ENCODE measurements at places on chromosomes 1 and 21. TPM values are rescaled to one million over a fixed set of nuclear protein-coding genes. Genes with fewer than 3 reads are reported as not detected.

- no peak for DNase-seq
Observed at GRCh38 chr1:180295999-180296398, 65.9 kb downstream of the LHX4 start.

GRCh38 chr21:36423771-36424433, 38.7 kb downstream of the CHAF1B start:
- DNase-seq, result no peak

GRCh38 chr21:42865776-42866160, 13.6 kb downstream of the WDR4 start:
- no peak for DNase-seq

DNA sequence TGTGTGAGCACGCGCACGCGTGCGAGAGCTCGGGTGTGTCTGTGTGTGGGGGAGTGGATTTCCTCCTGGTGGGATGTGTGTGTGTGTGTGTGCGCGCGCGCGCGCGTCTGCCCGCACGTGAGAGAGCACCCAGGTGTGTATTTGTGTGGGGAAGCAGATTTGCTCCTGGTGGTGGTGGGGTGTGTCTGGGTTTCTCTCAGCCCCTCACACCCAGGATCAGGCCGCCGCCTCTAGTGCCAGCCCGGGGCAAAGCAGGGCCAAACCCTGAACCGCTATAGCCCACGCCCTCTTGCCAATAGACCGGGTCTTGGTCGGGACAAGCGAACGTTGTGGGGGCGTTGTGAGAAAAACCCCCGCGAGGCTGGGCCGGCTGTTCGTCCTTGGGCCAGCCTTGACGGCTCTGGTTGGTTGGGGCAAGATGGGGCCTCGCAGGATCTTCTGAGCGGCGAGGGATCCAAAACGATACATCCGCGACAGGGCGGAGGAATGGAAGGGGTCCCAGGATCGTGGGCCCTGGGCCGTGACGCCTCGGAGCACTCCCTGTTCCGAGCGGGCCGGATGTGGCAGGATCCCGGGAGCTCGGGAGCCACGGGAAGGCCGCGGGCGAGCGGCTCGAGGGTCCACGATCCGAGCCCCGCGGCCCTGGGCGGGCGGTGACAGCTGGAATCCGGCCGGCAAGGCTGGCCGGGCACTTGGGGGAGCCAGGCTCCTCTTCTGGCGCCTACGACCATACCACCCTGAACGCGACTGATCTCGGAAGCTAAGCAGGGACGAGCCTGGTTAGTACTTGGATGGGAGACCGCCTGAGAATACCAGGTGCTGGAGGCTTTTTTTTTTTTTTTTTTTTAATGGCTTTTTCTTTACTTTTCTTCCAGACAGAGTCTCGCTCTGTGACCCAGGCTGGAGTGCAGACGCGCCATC, 68.2 kb downstream of the RNF187 start:
- peak; percentile 45 for DNase-seq

GRCh38 chr1:64000021-64000420, 203.4 kb upstream of the UBE2U start:
- no peak for DNase-seq

KAZN gene
- 0.55 TPM for total RNA-seq

DNA sequence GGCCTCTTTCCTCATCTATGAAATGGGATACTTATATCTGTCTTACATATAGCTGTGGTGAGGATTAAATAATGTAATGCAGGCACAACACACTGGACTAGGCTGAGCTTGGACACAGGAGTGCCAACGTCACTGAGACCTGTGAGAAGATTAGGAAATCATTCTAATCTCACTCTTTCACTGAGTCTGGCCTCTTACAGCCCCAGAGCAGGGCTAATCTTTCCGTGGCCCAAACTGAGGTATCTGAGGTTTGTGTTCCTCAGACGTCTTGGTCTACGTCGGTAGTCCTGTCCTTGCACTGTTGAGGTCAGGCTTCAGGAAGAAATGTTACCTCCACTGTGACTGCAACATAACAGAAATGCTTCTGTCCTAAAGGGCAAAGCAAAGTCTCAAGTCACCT, 22.6 kb upstream of the A3GALT2 start:
- no peak for DNase-seq

LRRC3 gene
- total RNA-seq, result 0.55 TPM

GRCh38 chr1:198649968-198650338, 11.1 kb downstream of the PTPRC start:
- DNase-seq, result no peak

BSND gene
- not detected for total RNA-seq

CFAP107 gene
- not detected for total RNA-seq

DNA sequence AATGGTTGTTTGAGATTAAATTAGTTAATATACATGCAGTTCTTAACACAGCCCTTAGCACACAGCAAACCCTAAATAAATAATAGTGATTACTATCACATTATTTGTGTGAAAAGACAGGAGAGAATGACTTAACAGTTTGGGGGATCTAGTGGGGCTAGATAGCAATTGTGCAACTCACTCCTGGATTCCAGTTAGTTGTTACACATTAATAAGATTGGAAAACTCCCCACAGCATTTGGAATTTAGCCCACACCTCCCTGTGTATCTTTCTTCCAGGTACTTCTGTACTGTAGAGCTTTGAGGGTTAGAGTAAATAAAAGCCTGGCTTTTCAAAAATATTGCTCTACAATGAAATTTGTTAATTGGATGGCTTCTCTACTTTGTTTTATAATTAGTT, 93.2 kb downstream of the KCTD3 start:
- DNase-seq, result no peak

FAM43B gene
- not detected for total RNA-seq

DNA sequence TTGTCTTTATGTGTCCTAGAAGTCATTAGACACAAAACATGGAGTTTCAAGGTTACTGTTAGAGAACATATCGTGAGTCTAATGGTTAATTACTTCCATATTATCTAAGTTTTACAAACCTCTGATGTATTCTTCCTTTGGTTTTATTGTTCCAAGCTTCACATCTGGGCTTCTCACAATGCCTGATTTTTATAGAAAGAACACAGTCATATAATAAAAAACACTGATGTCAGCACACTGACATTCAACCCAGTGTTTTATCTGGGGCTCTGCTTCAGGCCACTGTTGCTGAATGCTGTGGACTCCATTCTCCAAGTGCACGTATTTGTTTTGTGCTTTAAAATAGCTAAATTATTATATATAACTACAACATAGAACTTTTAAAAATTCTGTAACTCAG, 232.9 kb downstream of the SMYD3 start:
- DNase-seq, result no peak

GRCh38 chr1:64505944-64506655, 36.2 kb downstream of the CACHD1 start:
- DNase-seq, result peak; percentile 23

GRIK3 gene
- not detected for total RNA-seq

- no peak for DNase-seq
Observed at GRCh38 chr21:46603228-46603627, 1.7 kb downstream of the S100B start.

DNA sequence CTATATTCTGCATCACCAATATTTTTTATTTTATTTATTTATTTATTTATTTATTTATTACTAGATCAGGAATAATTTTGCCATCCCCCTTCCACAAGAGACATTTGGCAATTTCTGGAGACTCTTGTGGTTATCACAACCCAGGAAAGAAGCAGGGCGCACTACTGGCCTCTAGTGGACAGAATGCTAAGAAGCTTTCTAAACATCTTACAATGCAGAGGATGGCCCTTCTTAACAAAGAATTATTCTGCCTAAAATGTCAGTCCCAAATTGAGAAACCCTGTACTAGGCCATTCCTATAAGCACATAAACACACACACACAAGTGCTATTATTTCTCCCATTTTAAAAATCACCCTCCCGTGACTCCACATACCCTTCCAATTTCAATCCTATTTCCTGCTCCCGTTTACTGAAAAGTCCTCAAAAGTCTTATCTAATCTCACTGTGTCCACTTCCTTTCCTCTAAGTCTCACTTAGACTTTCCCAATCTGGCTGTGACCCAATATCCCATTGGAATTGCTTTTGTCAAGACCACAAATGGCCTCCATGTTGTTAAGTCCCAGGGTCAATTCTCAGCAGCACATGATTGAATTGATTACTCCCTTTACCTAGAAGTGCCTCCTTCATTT, 43.7 kb upstream of the RNF11 start:
- peak; percentile 26 for DNase-seq

- no peak for DNase-seq
Observed at GRCh38 chr21:15250384-15250783, 185.6 kb upstream of the NRIP1 start.

GRCh38 chr1:226432586-226433340, 24.9 kb upstream of the PARP1 start:
- DNase-seq, result no peak

IL10RB gene
- total RNA-seq, result 7.2 TPM

CR1L gene
- total RNA-seq, result not detected

RNF187 gene
- 40.7 TPM for total RNA-seq

- DNase-seq, result no peak
Observed at GRCh38 chr1:217564833-217565232, 66.1 kb downstream of the GPATCH2 start.

- DNase-seq, result no peak
Observed at GRCh38 chr1:211487082-211487481, 4.9 kb downstream of the RD3 start.

- DNase-seq, result peak; percentile 72
Observed at GRCh38 chr1:223712850-223713474, 623 bp downstream of the CAPN2 start.

- DNase-seq, result no peak
Observed at GRCh38 chr1:119209061-119209460, 68.6 kb upstream of the WARS2 start.

MSH4 gene
- 0.25 TPM for total RNA-seq

DNA sequence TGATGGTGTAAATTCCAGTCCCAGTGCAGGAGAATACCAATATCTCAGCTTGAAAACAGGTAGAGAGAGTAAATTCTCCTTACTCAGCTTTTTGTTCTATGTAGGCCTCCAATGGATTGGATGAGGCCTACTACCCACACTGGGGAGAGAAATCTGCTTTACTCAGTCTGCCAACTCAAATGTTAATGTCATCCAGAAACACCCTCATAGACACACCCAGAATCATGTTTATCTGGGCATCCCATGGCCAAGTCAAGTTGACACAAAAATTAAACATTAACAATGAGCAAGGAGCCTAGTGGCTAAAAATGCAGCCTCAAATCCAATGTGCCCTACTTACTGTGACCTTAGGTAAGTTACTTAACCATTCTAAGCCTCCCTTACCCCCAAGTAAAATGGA, 6.9 kb upstream of the HLX start:
- no peak for DNase-seq

GRCh38 chr1:172292840-172293239, 127.6 kb upstream of the C1orf105 start:
- DNase-seq, result no peak

GRCh38 chr1:27601771-27602461, 2.0 kb downstream of the AHDC1 start:
- no peak for DNase-seq

DNA sequence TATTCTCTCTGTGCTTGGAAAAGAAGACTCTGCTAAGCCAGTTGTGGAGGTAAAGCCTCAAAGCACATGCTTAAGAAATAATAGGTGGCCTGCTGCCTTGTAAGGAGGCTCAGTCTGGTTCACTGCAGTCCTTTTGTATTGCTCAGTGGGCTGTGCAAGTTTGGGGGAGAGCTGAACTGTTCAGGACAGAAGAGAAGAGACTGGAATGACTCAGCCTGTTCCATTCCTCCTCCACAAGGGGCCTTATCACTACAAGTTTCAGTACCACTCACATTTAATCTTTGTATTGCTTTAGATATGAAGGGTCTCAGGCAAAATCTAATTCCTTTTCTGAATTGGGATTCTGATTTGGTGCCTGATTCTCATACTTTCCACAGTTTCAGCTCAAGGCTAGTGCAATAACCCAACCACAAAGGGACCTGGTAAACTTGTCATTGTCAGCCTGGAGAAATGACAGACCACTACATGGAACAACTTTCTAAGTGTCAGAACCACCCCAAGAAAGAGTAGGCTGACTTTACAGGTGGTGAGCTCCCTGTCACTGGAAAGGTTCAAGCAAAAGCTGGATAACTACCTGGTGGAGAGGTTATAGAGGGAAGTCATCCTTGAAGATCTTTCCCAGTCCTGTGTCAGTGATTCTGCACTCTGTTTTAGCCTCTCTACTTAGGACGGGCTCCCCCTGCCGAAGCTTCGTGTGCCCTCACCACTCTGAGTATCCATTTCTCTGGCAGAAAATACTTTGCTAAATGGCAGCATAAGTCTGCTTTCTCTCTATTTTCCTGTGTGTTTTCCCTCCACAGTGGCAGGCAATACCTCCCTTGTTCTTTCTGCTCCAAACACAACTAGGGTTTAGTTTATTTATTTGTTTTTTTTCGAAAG, 162.9 kb upstream of the GJB5 start:
- DNase-seq, result no peak

DNA sequence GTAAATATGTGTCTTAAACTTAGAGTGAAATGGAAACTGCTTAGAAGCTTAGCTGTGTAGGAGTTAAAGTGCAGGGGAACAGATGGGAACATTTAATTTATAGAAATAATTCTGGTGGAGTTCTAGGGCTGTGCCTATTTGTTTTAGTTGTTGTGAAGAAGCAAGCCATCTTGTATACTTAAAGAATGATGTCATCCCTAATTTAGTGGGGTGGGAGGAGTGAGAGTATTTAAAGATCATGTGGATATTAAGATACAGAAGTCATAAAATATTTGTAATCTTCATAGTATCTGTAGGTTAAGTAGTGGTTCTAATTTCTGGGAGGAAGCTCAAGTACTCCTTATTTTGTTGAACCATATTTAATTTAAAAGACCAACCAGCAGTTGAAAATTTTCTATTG, 41.5 kb downstream of the BACH1 start:
- no peak for DNase-seq

GRCh38 chr1:172338295-172338735, 82.2 kb upstream of the C1orf105 start:
- DNase-seq, result no peak

DNA sequence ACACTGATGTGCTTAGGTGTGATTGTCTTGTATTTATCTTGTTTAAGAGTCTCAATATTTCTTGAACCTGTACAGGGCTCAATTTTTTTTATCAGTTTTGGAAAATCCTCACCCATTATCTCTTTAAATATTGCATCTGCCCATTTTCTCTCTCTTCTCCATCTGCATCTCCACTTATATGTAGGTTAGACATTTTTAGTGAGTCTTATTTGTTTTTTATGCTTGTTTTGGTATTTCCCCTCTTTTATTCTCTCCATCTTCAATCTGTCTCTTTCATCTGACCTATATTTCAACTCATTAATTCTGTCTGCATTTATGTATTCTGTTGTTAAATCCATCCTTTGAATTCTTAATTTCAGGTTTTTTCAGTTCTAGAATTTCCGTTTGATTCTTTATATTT, 32.9 kb upstream of the SHCBP1L start:
- no peak for DNase-seq

- DNase-seq, result no peak
Observed at GRCh38 chr1:67801903-67802302, 31.4 kb downstream of the GNG12 start.

DNA sequence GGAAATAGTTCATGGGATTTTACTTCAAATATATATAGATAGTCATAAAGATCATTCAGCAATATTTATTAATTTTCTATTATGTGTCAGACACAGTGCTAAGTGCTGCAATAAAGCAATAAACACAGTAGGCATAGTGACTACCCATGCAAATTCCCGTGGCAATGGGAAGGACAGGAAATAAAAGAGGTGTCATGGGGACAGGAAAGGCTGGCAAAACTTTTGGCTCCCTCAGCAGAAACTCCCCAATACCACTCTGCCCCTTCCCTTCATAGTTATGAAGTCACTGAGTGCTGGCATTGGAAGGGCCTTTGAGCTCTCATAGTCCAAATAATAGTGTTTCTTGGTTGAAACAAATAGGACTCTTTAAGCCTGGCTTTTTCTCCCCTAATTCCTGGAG, 104.4 kb upstream of the DPT start:
- DNase-seq, result no peak

- DNase-seq, result no peak
Observed at GRCh38 chr1:3727042-3727824, 25.0 kb upstream of the CCDC27 start.

Measured in CD4-positive, alpha-beta T cell (primary cell).